Suprapubic skin (tissue), 4 donors: ENCODE measurements at places on chromosomes 1 and 21.
A peak's percentile ranks its signal among the peaks of the same experiment; 100 is the strongest.

DNA sequence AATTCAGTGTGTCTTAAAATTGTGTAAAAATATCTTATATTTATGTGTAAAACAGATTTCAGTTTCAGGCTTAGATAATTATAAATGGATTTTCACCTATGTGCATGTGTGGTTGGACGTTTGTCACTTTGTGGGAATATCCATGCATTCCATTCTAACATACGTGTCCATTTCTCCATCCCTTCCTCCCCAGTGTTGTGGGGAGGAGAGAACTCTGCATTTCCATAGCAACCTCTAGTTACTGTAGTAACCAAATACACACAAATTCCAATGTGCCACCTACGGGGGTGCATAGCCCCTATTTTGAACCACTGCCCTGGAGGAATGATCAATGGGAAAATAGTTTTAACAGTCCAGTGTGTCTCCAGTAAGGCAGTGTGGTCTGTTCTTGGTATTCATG, 79.0 kb downstream of the RASAL2 start:
- DNase-seq, result no peak

GRCh38 chr1:75083848-75084514, 50.2 kb upstream of the LHX8 start:
- DNase-seq, result no peak

GRCh38 chr1:111141245-111142220, 1.5 kb downstream of the CEPT1 start:
- no peak for DNase-seq

DNA sequence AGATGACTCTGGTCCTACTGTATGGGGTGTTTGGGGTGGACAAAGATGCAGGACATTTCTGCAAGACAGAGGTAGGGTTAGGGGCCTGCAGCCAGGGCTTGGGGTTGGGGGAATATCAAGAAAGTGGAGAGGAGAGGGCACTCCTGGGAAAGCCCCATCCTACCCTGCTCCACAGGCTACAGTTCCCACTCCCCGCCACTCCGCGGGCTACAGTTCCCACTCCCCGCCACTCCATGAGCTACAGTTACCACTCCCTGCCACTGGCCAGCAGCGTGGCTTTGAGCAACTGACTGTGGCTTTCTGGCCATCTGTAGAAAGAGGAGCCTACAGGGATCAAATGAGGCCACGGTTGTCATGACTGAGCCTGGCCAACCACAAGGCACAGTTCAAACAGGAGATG, 93.8 kb upstream of the GRIK3 start:
- no peak for DNase-seq

GRCh38 chr21:36149788-36150711, 6.6 kb upstream of the DOP1B start:
- DNase-seq, result no peak

DNA sequence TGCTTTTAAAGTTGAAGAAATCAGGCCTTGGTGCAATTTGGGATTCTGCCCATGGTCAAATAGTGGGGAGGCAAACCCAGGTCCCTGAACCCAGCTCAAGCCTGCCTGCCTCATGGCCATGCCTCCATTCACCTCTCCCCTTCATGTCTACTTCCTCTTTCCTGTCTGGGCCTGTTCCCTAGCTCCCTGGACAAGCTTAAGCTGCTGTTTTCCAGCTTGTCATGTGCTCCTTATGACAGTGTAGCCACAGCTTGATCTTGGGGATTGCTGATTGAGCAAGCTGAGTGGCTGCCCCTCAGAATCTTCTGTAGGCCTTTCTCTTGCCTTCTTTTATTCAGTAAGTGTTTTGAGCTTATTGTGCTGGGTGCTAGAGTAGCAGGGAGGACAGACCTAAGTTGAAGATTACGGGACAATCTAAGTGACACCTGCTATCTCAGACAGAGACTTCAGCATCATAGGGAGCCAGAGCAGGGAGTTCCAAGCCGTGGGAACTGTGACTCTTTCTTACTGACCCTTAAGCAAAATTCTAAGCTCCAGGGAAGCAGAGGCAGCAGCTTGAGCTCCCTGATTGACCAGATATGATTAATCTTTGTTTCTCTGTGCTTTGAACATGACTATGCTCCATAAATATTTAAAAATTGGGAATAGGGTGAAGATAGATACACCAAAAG, 520 bp upstream of the MR1 start:
- no peak for DNase-seq

GRCh38 chr1:224203243-224204016, 20.4 kb downstream of the DEGS1 start:
- DNase-seq, result no peak

GRCh38 chr1:53560581-53561502, 101.6 kb downstream of the DMRTB1 start:
- DNase-seq, result peak; percentile 62
